Activated CD4-positive, alpha-beta T cell treated with anti-CD3 and anti-CD28 coated beads, Interleukin-2, amount 10 ng/mL, durations not matched to agents 24 days and 14 days (primary cell): ENCODE measurements at places on chromosomes 1 and 21.
A peak's percentile ranks its signal among the peaks of the same experiment; 100 is the strongest.

GRCh38 chr1:65371544-65371943, 48.9 kb upstream of the LEPR start:
- DNase-seq, result no peak

DNA sequence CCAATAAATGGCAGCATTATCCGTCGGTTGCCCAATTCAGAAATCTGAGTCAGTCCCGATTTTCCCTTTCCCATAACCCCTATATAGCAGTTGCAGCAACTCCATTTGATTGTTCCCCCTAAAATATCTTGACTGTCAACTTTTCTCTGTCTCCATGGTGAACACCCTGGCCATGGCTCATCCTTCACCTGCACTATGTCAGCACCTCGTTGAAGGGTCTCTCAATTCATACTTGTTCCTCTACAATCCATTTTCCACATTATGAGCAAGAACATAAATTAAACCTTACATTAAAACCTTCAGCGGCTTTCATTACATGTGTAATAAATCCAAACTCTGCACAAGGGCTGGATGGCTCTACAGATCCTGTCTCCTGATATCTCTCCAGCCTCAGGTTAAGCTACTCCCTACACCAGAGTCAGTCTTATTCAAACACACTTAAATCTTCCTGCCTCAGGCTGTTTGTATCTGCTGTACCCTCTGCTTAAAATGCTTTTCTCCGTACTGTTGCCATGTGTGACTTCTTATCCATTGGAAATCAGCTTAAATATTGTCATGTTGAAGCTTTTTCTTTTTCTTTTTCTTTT, 87.3 kb downstream of the BACH1 start:
- DNase-seq, result no peak

GRCh38 chr1:1918901-1919303, at the start of gene TMEM52:
TMEM52 (minus strand) TSS chr1:1919279; CDS start chr1:1919265, 14 bp downstream.
- DNase-seq, result no peak

DNA sequence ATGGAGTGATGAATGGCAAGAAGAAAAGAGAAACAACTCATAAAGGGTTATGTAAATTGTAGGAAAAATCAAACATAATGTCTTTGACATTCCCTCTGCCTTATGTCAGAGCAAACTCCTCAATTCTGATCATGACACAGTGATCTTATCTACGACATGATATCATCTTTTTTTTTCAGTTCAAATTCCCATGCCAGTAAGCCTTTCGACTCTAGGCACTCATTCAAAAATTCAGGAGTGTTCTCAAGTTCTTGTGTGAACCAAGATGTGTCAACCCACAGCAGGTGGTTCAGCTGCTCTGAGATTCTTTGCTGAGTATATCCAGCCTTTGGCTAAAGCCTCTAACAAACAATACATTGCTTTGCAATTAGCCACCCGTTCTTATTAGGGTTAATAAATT, 97.1 kb upstream of the ESRRG start:
- DNase-seq, result no peak

DNA sequence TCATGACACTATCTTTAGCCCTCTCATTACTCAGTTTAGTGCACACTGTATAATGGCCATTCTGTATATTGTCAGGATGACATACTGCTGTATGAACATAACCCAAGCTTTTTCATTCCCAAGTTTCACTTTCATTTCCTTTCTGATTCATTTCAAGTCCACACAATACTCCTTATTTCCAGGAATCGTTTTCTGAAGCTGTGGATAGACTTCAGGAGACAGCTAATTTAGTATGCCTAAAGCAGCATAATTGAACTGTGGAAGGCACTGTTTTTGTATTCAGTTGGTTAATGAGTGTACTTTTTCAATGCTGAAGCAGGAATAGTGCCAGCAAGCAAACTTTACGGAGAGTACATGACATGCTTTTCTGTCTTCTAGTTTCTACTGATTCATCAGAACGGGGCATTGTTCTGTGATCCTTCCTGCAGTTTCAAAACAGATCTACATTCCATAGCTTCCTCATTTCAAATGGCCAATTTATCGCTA, 578.5 kb upstream of the ZP4 start:
- DNase-seq, result no peak

DNA sequence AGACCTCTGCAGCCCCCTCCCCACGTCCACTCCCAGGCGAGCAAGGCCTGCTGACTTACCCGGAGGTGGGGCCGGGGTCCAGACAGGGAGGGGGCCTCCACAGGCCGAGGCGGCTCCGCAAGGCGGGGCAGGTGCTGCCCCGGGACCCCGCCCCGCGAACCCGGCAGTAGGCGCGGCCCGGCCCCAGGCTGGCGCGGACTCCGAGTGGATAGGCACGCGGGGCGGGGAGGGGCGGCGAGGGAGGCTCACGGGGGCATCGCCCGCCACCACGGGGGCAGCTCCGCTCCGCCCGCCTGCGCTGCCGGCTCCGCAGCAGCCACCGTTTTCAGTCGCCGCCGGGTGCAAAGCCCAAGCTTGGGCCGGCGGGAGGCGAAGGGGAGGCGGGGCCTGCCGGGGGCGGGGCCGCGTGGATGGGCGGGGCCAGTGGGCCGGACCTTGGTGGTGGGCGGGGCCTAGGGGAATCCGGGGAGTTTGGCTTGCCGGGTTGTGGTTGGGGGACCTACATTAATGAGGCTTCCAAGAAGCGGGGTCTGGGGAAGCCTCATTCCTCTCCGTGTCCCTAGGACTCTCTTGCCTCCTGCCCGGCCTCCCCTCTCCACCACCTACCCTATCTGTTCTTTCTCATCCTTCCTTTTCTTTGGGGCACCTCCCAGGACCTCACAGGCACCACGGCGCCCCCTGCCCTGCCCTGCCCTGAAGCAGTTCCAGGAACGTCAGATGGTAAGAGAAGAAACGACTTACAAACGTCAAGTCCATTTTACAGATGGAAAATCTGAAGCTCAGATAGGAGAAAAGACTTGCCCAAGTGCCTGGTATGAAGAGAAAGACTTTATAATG, at the start of gene RIMS3:
RIMS3 (minus strand) TSS at position 348 of the 837 bp plus-strand sequence. CDS start 23,757 bp downstream, outside the sequence.
- peak; percentile 96 for DNase-seq

GRCh38 chr1:233085566-233085965, 135.2 kb downstream of the NTPCR start:
- peak; percentile 20 for DNase-seq

- DNase-seq, result no peak
Measured at GRCh38 chr1:198934426-198934825, 295.6 kb downstream of the PTPRC start.

DNA sequence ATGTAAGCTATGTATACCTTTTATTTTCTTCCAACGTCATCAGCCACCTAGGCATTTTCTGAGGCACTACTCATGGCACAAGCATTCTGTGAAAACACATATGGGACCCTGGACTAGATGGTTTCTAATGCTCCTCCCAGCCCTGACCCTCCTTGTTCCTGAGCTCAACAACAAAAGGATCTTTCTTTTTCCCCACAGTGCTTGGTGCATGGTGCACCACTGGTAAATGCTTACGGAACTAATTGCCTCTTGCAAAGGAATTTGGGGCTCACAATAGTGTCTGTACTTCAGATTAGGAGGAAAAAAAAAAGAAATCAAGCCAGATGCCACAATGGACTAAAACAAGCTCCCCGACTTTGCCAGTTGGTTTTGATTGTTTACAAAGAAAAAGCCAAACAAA, 390.5 kb downstream of the PLPP3 start:
- DNase-seq, result no peak

DNA sequence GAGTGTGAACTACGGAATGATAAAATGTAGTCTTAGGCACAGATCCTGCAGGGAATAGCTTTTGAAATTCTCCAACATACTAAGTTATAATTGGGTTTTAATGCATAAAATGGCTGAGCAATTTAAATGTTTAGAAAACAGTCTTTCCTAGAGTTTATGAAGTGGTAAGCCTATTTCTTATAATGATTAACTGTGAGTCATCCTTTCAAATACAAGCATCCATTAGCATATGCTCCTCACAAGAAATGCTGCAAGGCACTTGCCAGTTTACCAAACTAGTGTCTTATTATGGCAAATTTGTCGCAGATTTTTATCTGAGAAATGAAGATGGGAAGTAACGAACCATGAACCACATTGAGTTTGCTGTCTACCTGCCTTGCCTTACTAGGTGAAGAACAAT, 101.3 kb upstream of the ESRRG start:
- DNase-seq, result no peak

- no peak for DNase-seq
Measured at GRCh38 chr1:41576620-41577019, 92.1 kb upstream of the EDN2 start.

DNA sequence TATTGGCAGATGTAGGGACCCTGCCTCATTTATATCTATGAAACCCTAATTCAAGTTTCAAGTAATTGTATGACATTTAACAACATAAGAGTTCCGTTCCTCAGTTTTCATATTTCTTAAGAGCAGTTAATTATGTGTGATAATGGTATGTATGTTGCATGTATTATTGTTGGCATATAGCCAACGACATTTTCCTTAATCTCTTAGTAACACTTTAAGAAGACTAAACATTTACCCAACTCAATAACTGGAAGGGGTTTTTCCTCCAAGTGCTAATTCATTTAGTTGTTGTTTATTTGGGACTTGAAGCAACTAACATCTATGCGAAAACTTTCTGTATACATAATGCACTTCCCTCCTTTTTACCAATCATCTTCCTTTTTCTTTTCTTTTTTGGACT, 1.5 kb upstream of the RALGPS2 start:
- no peak for DNase-seq

DNA sequence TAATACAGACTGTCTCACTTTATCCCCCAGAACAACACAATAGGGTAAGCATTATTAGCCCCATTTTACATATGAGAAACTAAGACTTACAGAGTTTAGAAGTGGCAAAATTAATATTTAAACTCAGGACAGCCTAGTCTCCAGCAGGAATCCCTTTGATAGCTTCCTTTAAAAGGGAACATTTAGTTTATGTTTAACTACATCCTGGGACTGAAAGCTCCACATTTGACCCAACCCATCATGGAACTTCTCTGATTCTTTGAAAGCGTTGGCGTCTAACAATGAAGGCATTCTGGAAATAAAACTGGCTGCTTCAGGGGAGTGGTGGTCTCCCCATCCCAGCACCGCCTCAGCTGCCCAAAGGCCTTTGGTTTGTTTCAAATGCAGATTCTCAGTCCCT, 250.6 kb upstream of the NFIA start:
- no peak for DNase-seq

DNA sequence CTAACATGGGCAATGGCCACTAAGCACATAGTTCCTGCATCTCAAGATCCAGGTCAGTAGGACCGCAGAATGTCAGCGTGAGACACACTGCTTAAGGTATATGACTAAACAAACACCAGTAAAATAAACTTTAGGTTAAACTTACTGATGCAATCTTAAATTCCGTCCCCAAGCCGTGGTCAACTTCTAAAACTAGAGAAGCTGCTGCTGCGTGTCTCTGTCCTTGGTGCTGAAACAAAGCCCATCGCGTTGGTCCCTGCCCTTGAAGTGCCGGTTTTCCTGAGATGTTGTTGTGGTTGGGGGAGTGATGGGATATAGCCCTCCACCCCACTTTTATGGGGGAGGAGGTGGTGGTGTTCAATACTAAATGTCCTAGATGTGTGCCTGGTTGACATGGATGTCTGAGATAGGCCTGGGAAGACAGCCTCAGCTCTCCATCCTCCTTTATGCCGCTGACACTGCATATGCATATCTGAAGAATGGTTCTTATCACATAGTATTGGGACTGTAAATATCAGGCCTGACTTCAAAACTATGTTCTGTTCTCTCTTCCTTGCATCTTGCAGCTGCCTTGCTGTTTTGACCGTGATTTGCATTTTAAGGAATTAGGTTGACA, 72.0 kb upstream of the KCNA3 start:
- DNase-seq, result peak; percentile 89

GRCh38 chr1:11802973-11803885, 2.5 kb downstream of the MTHFR start:
- DNase-seq, result peak; percentile 95

DNA sequence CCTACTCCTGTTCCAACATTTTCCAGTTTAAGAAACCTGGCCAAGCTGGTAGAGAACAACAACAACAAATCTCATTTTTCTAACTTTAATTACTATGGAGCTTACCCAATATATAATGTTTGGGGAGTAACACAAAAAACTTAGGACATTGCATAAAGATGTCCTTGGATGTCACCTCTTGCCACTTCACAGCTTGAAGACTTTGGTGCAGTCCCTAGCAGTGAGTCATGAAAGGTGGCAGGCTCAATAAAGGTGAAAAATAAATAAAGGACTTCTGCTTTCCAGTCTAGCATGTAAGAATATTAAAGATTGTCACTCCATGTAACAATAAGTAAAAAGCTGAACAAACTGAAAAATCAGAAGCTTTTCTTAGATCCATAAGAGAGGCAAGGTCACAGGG, 17.6 kb upstream of the SELP start:
- no peak for DNase-seq

- no peak for DNase-seq
Measured at GRCh38 chr1:13564073-13564472, 19.6 kb upstream of the PDPN start.

GRCh38 chr21:45470773-45471524, 66.0 kb downstream of the COL18A1 start:
- peak; percentile 62 for DNase-seq

GRCh38 chr1:53669621-53670191, 69.3 kb downstream of the GLIS1 start:
- DNase-seq, result no peak
